ENCODE measurements at places on chromosomes 3 and 15.

GRCh38 chr15:36595611-36596010, 16.2 kb downstream of the CDIN1 start:
- DNase-seq, result no peak

GRCh38 chr3:16377196-16377595, 112.2 kb downstream of the OXNAD1 start:
- no peak for DNase-seq

DNA sequence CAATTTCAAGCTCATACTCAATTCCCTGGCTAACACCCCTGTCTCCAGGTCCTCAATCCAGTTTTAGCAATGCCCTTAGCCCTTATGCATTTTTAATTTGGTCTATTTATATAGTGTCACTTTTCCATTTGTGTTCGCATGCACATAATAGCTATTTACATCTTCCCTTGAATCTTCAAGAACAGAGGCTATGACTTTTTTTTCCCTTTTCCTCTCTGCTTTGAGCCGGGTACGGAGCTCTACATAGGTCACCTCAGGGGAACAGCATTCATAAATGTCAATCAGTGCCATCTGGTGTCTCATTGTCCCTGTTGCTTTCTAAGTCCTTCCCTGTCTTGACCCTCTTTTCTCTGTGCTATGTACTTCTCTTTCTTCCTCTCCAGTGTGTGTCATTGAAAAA, 26.5 kb upstream of the ACTC1 start:
- DNase-seq, result no peak

DNA sequence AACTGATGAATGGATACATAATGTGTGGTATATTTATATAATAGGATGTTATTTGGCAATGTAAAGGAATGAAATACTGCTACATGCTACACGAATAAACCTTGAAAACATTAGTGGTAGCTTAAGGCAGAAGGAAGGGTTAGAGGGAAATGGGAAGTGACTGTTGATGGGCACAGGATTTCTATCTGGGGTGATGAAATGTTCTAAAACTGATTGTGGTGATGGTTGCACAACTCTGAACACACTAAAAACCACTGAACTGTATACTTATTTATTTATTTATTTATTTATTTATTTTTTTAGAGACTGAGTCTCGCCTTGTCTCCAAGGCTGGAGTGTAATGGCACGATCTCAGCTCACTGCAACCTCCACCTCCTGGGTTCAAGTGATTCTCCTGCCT, 24.8 kb upstream of the SHISA5 start:
- DNase-seq, result no peak

GRCh38 chr3:89032346-89033013, 74.9 kb upstream of the EPHA3 start:
- DNase-seq, result no peak

DNA sequence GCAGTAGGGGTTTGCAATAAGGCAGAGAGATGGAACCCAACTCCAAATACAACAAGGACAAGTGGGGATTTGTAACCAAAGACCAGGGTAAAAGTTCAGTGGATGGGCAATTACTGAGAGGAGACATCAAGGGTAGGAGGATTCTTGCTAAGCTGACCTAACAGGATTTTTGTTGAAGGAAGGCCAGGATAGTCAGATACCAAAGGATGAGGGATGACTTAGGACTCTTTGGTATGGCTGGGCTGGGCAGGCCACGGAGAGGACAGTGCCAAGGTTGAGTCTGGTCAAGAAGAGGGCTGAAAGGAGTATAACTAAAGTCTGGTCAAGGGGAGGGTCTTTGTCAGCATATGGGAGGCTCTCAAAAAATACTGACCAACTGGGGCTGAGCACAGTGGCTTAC, 85.3 kb upstream of the UBE2E2 start:
- no peak for DNase-seq

DNA sequence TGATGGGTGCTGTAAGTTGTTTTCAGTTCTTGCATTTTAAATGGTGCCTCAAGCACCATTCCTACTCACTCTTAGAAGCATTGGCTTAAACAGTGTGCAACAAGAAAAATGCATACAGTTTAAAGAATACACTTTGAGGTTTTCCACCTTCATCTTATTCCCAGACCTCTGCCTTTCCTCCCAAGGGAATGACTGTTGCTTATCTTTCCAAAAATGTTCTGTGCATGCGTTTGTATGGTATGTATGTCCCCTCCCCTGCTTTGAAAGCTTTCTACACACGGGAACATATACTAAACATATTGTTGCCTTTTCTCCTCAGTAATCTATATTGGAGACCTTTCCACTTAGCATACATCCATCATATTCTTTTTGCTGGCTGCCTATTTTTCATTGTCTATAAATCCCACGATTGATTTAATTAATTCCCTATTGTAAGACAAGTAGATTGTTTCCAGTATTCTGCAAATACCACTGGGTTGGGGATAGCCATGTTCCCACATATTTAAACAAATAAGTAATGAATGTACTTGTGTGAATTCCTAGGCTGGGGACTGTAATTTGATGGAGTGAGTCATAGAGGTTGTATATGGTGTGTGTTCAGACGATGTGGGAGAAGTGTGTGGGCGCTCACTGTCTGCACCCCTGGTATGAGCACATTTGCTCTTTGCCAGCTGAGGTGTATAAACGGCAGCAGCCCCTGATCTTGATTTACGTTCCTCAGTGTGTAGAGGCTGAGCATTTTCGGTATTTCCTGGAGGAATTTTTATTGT, 5.8 kb downstream of the TRAK1 start:
- DNase-seq, result no peak

- no peak for DNase-seq
Observed at GRCh38 chr15:87777054-87777561, 479.4 kb downstream of the NTRK3 start.

GRCh38 chr3:24023197-24023596, 78.1 kb downstream of the NR1D2 start:
- no peak for DNase-seq

- DNase-seq, result no peak
Observed at GRCh38 chr3:15778332-15778858, 19.4 kb downstream of the ANKRD28 start.

DNA sequence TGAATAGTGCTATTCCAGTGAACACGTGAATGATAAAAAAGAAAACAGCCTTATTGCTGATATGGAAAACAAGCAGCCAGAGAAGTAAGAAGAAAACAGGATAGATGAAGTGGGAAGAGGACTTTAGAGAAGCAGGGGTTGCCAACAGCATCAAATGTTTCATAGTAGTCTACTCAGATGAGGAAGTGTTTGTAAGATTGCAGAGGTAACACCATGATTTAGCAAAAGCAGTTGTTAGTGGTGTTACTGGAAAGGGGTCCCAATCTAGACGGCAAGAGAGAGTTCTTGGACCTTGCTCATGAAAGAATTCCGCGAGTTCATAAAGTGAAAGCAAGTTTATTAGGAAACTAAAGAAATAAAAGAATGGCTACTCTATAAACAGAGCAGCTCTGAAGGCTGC, 108.8 kb upstream of the MCTP2 start:
- no peak for DNase-seq

- DNase-seq, result no peak
Observed at GRCh38 chr3:27452368-27453090, 31.7 kb downstream of the SLC4A7 start.

GRCh38 chr15:101033801-101034200, 114.6 kb downstream of the LRRK1 start:
- DNase-seq, result no peak

DNA sequence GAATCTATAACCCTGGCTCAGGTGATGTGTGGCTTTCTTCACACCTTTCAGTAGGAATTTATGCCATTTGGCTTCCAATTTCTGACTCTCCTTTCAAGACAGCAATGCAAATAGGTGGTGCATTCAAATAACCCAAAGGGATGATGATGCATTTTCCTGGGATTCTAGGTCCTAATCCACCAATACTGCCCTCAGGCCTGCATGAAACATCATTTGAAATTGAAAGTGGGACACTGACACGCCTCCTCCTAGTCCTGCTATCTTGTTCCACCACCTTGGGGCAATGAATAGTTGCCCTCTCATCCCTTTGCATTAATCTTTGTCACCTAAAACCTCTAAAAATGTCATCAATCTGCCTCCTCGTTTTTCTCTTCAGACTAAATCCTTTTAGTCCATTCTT, 198.4 kb upstream of the ST8SIA2 start:
- no peak for DNase-seq

- DNase-seq, result no peak
Observed at GRCh38 chr3:24390169-24391130, 104.2 kb downstream of the THRB start.

GRCh38 chr3:189040656-189041335, 131.0 kb upstream of the TPRG1 start:
- DNase-seq, result no peak

- no peak for DNase-seq
Observed at GRCh38 chr3:99128725-99129505, 227.4 kb upstream of the DCBLD2 start.

DNA sequence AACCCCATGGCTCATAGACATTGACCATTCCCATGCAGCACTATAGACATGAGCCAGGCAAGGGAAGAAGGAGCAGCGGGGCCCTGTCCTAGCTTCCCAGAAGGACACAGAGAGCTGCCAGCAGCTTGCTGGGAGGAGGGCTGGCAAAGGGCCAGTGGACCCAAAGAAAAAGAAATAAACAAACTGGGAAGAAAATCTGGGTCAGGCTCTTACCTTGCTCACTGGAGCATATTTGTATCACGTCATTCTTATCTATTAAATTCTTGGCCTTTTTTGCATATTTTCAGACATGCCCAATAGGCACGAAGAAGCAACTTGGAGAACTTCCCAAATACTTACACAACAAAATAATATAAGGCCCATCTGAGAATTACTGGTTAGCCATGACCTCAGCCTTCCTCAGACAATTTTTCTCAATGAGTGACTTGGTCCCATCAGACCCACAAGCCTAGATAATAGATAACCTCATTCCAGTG, 28.4 kb downstream of the RASGRP1 start:
- no peak for DNase-seq

- no peak for DNase-seq
Observed at GRCh38 chr15:65642594-65642993, 20.9 kb downstream of the SLC24A1 start.

DNA sequence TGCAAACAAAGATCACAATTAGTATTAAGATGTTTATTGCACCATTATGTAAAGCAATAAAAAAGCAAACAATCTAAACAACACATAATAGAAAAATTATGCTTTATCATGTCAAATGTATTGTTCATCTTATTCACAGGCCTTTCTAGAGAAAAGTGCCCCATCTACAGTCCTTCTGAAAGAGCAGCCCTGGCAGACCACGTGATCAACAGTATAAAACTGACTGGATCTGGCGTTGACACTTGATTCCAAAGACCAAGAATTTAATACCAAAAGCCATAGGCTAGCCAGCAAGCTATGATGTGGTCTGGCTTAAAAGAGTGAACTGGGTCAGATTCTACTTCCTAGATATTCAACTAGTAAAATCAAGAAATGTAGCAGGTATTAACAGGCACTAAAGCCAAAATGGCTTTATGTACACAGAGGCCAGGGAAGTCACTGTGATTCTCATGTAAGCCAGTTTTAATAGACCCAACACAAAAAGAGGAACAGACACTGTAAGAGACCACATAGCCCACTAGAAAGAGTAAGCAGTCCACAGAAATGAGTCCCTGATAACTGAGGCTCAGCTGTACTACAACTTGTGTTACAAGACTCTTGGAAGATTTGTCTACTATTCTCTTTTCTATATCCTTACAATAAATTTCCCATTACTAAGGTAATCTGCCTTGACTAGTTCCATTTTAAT, 32.5 kb downstream of the DMXL2 start:
- DNase-seq, result no peak

DNA sequence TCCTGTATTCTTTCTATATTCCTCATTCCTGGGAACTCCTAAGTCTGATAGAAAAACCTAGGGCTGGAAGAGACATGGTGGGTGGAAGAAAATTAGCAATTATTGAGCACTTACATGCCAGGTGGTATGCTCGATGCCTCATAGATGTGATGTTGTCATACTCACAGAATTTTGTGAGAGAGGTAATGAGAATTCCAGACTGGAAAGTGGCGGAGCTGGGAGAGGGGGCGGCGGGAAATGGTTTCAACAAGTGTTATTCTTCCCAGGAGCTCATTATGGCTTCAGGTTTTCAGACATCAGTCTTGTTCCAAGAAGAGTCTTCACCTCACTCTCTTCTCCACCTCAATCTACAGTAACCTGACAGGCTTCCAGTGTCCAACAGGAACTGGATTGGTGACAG, 16.2 kb downstream of the TIMP4 start:
- no peak for DNase-seq

- no peak for DNase-seq
Observed at GRCh38 chr3:58356054-58356453, 23.4 kb downstream of the PXK start.

- DNase-seq, result peak; percentile 37
Observed at GRCh38 chr3:123027292-123028232, at the start of gene SEMA5B. TSS of gene SEMA5B (minus strand) at chr3:123027763. CDS start at chr3:122961263, 66,500 bp downstream.

GRCh38 chr3:194076475-194076874, 59.5 kb upstream of the HES1 start:
- no peak for DNase-seq

DNA sequence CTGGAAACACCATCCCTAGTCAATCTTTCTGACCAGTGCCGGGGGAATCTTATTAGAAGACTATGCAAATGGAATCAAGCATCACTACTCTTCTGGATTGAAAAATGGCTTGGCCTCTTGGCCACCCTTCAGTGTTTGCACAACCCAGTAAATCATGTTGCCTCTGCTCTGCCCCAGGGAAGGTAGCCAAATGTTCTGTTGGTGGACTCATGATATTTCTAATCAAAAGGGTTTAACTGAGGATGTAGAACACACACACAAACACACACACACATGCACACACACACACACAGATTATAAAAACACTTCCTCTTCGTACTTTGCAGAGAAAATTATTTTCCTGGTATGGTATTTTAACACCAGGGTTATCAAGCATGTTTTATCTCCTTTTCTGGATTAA, 7.9 kb downstream of the RBP2 start:
- no peak for DNase-seq

- DNase-seq, result no peak
Observed at GRCh38 chr3:153003441-153003840, 158.6 kb upstream of the RAP2B start.

GRCh38 chr15:89498574-89498906, 2.2 kb upstream of the RHCG start:
- no peak for DNase-seq

DNA sequence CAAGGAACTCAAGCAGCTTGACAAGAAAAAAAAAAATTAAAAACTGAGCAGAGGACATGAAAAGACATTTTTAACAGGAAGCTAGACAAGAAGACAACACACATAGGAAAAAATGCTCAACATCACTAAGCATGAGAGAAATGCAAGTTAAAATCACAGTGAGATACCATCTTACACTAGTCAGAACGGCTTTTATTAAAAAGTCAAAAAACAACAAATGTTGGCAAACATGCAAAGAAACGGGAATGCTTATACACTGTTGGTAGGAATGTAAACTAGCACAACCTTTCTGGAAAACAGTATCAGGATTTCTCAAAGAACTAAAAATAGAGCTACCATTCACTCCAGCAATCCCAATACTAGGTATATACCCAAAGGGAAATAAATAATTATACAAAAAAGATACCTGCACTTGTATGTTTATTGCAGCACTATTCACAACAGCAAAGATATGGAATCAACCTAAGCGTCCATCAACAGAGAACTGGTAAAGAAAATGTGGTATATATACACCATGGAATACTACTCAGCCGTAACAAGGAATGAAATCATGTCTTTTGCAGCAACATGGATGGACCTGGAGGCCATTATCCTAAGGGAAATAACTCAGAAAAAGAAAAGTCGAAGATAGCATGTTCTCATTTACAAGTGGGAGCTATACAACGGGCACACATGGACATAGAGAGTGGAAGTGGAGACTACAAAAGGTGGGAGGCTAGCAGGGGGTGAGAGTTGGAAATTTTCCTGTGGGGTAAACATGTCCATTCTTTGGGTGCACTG, 5.2 kb downstream of the GOLIM4 start:
- no peak for DNase-seq

- DNase-seq, result no peak
Observed at GRCh38 chr3:134334901-134335280, 39.4 kb downstream of the AMOTL2 start.
